Heart left ventricle (tissue), 16 donors: ENCODE measurements at places on chromosomes 12 and 14. TPM values are rescaled to one million over a fixed set of nuclear protein-coding genes. Genes with fewer than 3 reads are reported as not detected.

GRCh38 chr12:26789731-26790644 is 43.0 kb downstream of the ITPR2 start:
- DNase-seq = no peak

DNA sequence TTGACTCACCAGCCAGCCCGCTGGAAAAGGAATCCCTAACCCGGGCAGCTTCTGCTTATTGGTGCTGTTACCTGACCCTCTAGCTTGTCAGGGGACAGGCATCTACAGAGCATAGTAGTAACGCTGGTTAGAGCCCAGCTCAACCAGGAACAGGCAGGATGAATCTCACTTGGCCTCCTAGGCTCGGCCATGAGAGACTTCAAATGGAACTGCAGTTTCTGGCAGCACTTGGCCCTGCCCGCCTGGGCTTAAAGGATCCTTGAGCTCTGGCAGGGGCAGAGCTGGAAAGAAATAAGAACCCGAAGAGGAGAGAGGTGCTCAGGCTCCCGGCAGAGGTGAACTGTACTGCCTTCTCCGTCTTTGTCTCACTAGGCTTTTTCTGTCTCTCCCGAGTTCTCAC is 2.3 kb upstream of the LHX5 start:
- DNase-seq = no peak

DNA sequence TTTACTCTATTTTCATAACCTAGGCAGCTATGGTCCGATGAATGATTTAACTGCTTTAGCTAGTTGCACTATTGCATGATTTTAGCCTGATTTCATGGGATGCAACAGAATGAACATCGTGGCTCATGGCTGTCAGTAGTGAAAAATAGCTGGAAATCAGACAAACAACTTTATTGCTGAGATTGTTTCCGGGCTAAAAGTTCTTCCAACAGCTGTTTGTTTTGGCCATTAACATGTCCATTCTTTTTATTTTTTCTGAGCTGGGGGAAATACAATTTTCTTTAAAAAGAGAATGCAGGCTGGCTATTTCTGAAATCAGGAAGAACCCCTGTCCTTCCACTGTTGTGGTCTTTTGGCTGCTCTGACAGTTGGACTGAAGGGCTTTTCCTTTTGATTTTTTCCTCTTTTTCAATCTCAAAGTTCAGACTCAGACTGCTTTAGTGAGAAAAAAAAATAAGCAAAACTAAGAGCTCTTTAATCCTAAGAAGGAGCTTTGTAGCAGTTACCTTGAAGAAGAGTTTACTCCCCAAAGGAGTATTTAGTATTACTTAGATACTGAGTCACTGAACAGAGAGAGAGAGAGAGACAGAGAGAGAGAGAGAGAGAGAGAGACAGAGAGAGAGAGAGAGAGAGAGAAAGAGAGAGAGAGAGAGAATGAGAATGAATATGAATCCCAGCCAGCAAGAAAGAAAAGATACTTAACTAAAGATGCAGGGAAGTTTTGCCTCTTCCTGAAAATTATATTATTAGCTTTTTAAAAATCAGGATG is at the start of gene NAV3:
Gene NAV3, plus strand, starts transcription at position 312 of the 769 bp plus-strand sequence. CDS start 568 bp downstream, outside the sequence.
- no peak for DNase-seq

GRCh38 chr12:103799857-103800771 is 40.9 kb downstream of the NT5DC3 start:
- DNase-seq = peak; percentile 56

GRCh38 chr12:96994900-96995299 is 87.8 kb downstream of the NEDD1 start:
- no peak for DNase-seq

DNA sequence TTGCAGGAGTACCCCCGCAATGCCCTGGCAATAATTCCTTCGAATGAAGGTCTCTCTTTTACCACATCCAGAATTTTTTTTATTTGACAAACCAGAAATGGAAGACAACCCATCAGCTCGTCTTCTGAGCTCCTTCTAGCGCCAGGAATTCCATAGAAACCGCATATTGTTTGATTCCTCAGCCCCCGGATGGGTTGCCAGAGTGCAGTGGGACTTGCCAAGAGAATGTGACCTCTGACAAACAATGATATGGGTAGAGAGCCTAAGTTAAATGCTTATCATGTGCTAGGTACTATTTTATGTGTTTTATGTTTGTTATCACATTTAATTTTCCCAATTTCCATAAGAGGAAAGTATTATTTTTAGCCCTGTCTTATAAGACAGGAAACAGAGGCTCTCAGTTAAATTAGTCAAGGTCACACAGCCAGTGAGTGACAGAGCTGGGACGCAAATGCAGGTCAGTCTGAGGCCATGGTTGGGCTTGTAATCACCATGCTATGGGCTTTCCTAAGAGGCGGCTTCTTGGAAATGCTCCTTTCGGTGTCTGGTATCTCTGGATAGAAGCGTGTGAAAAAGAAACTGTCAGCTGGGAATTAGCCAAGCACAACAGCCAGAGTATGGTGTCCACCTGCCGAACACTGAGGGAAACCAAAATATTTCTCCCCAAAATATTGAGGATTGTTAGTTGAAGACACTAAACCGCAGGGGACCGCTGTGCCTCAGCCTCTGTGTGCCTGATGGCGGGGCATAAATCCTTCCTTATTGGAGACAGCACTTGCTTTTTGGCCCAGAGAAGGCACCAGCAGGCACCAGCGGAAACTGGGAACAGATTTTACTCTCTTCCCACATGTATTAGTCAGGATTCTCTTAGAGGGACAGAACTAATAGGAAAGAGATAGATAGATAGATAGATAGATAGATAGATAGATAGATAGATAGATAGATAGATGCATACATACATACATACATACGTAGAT is 29.4 kb upstream of the ETFBKMT start:
- no peak for DNase-seq

GRCh38 chr12:120874547-120875245 is 29.5 kb downstream of the SPPL3 start:
- DNase-seq = no peak

DNA sequence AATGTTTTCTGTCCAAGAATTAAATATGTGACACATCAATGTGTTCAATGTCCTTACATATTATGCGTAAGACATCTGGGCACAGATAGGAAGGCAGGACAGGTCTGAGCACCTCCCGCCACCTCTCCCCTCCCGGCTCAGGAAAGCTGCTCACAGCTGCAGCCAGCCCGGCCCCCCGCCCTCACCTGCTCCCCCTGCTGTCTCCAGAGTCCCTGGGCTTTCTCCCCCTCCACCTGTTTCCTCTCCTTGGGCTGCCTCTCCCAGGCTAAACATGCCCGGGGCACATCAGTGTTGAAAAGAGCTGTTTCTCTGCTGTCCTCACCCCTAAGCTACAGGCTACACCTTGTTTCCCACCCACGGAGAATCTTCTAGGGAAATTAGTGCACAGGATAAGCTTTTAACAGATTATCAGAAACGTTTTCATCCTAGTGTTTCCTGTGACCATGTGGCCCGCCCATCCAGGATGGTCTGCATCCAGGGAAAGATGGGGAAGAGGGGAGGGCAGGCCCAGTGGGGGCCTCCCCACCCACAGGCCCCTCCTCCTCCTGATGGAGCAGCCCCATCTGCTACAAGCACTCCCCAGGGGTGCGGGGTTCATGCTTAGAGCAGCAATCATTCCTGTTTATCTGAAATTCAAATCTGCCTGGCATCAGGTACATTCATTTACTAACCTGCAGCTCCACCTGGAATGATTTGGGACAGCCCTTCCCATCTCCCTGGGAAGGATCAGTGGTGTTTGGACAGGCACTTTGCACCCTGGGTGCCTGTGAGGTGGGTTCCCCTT is 273.8 kb upstream of the SFSWAP start:
- no peak for DNase-seq

- no peak for DNase-seq
These were observed 38.2 kb upstream of the CLIP1 start for GRCh38 chr12:122460641-122461040.

DNA sequence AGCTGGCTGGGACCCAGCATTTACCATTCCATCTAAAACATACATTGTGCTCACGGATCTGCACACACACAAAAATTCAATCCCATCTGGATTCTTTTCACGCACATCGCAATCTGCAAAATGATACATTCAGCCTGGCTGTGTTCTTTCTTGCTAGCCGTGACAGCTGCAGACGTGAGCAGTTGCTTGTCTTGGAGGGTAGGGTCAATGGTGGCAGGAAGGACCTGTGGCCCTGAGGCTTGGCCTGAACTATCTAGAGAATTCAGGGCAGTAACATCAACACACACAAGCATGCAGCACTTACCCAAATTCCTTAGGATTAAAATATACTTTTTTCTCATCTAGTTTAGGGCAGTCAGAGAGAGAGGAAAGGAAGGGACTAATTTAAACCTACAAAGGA is 72.0 kb downstream of the DICER1 start:
- DNase-seq = no peak

DNA sequence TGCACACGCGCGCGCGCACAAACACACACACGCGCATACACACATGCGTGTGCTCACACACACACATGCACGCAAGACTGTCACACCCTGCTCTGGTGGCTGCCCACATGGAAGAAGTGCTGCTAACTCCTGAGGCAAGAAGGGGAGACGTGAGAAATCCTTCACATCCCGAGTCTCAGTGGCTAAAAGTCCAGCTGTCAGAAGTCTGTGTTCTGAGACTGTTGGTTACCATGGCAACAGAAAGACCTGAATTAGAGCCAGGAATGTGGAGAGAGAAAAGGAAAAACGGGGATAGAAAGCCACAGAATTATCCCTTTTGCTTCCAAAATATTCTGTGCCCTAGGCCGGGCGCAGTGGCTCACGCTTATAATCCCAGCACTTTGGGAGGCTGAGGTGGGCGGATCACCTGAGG is 71.2 kb downstream of the PPFIBP1 start:
- DNase-seq = peak; percentile 67

- no peak for DNase-seq
These were observed 1538.3 kb upstream of the SEL1L start for GRCh38 chr14:83071888-83072501.

- DNase-seq = no peak
These were observed 15.3 kb downstream of the UBE2N start for GRCh38 chr12:93426412-93426805.

GRCh38 chr14:100641274-100641860 is 54.1 kb upstream of the BEGAIN start:
- DNase-seq = no peak

GRCh38 chr14:100015251-100015655 is 50.0 kb upstream of the EVL start:
- DNase-seq = no peak

- no peak for DNase-seq
These were observed 6.6 kb downstream of the POMT2 start for GRCh38 chr14:77314043-77314442.

- DNase-seq = no peak
These were observed 130.0 kb downstream of the SLC15A4 start for GRCh38 chr12:128693771-128694170.

GRCh38 chr14:45251912-45252311 is 1.1 kb downstream of the MIS18BP1 start:
- DNase-seq = no peak

DNA sequence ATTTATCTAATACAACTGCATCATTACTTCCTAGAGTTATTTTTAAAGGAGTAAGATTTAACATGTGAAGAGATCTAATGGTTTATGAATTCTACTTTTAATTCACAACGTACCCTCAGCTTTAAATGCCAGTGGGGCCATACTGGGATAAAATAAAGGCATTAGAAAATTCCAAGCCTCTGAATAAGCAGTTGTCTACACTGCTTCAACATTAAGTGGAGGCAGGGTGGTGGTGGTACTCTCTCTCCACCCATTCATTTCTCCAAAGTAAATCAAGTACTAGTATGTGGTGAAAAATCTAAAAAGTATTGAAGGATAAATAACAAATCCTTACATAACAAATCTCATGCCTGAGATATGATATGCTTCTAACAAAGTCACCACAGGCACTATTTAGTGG is 52.4 kb downstream of the FERMT2 start:
- no peak for DNase-seq

DNA sequence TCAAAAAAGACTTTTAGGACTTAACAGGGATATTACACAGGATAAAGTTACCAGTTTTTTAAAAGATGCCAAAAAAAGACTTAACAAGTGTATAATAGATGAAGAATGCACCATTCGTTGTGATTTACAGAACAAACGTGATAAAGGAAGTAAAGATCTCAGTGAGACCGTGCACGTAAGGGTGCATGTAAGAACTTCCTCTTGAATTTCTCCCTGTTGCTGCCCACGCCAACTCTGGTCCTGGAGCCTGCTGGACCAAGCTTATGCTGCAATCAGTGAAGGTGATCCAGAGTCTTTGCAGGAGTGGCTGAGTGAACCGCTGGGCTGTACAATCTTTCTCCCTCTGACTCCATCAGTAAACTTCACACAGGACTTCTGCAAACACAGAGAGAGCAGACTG is 593.7 kb downstream of the TMEM121 start:
- no peak for DNase-seq

DNA sequence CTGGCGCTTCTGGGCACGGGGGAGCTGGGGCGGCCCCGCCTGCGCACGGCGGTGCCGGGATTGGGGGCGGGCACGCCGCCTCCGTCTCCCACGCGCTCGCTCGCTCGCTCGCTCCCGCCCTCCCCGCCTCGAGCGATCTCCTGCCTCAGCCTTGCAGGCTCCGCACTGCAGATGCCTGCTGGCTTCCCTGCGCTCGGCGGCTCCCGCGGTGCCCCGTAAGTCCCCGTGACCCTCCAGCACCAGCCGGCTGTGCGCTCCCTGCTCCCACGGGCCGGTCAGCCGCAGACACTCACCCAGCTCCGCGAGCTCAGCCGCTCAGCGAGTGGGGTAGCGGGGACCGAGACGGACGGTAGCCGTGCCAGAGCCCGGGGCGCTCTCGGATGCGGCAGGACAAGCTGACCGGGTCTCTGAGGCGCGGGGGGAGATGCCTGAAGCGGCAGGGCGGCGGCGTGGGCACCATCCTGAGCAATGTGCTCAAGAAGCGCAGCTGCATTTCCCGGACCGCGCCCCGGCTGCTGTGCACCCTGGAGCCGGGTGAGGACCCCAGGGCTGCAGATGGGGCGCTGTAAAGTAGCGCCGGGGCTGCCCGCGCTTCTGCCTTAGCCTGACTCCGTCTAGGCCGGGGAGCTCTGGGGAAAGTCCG is at the start of gene TBC1D30:
Gene TBC1D30, plus strand, starts transcription at position 148 of the 643 bp plus-strand sequence. Its CDS starts 233 bp downstream, at position 381.
- peak; percentile 33 for DNase-seq

GRCh38 chr12:122174155-122174845 is at the start of gene IL31:
Gene IL31, minus strand, starts transcription at chr12:122174221. Its CDS starts 49 bp downstream, at chr12:122174172.
- no peak for DNase-seq

The SIX1 gene
- 0.27 TPM for total RNA-seq

The OR6C75 gene
- not detected for total RNA-seq

The OR6C2 gene
- total RNA-seq = not detected

The METAP2 gene
- total RNA-seq = 53.9 TPM

The ASIC1 gene
- total RNA-seq = 1.8 TPM

The PAWR gene
- 26.2 TPM for total RNA-seq

The TSPAN9 gene
- 151 TPM for total RNA-seq
